ENCODE measurements at places on chromosomes 4 and X. TPM values are rescaled to one million over a fixed set of nuclear protein-coding genes. Genes with fewer than 3 reads are reported as not detected.

GRCh38 chr4:161186012-161186411 lies 977.8 kb downstream of the FSTL5 start:
- no peak for DNase-seq

GRCh38 chrX:139929876-139930275 lies 3.0 kb downstream of the ATP11C start:
- DNase-seq: no peak

DNA sequence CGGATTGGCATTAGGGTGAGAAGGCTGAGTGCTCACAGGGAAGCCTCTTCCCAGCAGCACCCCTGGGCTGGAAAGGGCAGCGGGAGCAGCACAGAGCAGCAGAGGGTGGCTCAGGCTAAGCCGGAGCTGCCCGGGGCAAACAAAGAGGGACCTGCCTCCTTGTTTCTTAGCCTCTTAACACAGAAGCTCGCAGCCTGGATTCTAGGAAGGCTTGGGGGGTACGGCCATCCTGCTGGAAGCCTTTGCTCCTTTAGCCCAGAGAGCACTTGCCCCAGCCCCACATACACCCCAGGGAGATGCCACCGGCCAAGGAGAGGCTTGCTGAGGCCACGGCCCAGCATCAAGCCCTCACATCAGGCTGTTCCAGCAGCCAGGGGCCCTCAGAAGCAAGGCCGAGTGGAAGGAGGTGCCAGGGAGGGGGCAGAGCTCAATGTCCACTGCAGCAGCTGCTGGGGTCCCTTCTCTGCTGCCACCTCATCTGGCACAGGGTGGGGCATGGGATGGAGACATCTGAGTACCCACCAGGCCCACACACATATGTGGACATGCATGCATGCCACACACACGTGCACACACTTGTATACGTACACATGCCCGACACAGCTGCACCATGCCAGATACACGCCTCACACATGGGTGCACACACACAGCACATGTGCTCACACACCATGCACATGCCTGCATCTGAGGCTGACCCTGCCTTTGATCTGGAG lies 20.3 kb upstream of the SPON2 start:
- DNase-seq: no peak

DNA sequence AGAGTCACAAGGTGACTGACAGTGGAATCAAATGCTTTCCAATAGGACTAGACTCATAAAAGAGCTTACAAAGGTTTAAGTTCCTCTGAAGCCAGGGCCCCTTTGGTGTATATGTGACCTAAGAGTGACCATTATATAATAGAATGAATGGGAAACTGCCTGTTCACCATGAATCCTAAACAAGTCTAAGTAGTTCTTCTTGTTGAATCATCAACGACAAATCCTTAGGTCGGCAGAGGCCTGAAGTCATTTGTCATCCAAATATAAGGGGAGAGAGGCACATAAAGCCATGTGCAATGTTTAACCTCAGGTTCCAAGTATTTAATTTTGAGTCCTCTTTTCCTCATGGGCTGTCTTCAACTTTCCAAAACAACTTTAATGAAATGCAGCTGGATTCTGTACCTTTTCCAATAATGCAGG lies 122.4 kb downstream of the RASL11B start:
- no peak for DNase-seq

- DNase-seq: no peak
Observed at GRCh38 chr4:20617678-20618396, 82.4 kb upstream of the PACRGL start.

DNA sequence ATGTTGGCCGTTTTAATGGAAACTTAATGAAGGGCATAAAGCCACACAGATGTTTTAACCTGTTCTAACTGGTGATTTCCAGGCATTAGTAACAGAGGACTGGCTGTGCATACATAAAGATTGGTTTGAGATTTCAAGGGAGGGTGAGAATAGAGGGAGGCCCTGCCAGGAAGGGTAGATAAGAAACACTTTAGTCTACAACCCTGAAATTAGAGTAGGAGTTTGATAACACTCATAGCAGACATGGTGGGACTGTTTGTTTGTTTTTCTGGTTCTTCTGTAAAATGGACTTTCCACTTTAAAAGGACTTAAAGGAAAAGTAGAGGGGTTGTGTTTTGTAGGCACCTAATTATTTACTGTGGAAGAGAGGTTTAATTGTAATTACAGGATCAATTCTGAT lies 16.2 kb downstream of the SLC4A4 start:
- DNase-seq: no peak

GRCh38 chr4:184463856-184464255 lies 10.5 kb downstream of the IRF2 start:
- no peak for DNase-seq

GRCh38 chrX:39012621-39013111 lies 211.4 kb downstream of the MID1IP1 start:
- no peak for DNase-seq

The FBXL5 gene
- 41.0 TPM for total RNA-seq
